ENCODE measurements at places on chromosomes 11 and 22. TPM values are rescaled to one million over a fixed set of nuclear protein-coding genes. Genes with fewer than 3 reads are reported as not detected.

Gene GNAZ
- 120 TPM for total RNA-seq

Gene AMOTL1
- 39.0 TPM for total RNA-seq

Gene UCP2
- total RNA-seq = 8.8 TPM

Gene CLDN5
- total RNA-seq = 91.8 TPM

Gene TNNI2
- total RNA-seq = not detected

Gene APOA4
- not detected for total RNA-seq

Gene FLRT1
- 12.0 TPM for total RNA-seq

Gene BDNF
- 12.0 TPM for total RNA-seq

Gene UPB1
- 0.46 TPM for total RNA-seq

Gene WNT7B
- 6.5 TPM for total RNA-seq
